ENCODE measurements at places on chromosomes 12 and 14.

DNA sequence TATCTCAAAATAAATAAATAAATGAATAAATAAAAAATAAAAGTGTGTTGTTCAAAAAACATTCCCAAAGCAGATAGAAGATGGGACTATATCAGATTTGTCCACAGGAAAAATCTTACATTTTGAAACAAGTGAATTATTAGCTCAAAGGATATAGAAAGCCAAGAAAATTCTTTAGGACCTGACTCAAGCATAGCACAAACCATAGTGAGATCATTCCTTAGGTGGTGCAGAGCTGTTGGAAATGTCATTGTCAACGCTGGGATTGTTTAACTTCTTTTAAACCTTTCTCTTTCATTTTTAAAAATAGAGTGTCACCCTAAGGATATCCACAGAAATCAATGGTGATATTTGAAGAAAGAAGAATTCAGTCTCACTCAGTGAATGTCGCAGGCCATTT lies 43.5 kb downstream of the DRAM1 start:
- DNase-seq: no peak

DNA sequence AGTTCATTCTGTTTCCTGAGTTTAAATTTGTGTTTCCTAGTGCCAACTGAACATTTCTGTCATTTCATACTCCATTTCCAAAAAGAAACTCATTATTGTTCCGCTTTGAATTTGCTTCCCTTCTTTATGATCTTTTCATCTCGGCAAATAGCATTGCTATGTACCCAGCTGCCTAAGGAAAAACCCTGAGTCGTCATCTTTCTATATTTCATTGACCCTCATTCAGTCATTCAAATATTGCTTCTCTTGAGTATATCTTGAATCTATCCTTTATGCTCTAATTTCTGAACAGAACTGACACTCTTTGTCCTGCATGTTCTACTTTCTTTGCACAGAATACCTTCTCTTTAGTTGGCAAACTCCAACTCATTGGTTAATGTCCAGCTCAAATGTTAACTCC lies 35.9 kb downstream of the ADIPOR2 start:
- DNase-seq: no peak

DNA sequence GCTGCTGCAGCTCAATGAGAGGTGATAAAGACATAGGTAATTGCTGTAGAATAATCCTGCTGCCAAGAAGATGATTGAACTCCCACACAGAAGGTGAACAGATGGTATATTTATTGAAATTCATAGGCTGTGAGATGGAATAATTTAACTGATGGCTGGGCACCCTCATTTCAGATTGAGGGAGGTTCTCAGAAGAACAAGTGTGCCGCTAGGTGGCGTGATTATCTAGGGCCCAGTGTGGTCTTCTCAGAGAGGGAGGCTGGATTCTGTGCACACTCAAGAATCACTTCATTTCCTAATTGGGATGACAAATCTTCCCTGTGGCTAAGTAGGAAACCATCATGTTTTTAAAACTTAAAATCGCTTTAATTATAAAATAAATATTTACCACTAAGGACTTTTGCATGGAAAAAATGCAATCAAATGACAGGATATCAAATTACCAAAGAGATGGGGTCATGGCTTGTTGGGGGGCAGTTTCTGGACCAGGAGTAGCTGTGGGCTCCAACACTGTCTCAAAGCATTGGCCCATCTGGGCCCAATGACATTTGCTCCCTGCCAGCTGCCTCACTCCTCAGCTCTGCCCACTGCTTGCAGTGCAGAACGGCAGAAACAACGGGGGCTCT lies 132.3 kb downstream of the SNAPC1 start:
- DNase-seq: peak; percentile 15

- no peak for DNase-seq
Observed at GRCh38 chr14:37584211-37585100, 10.6 kb downstream of the FOXA1 start.

- DNase-seq: no peak
Observed at GRCh38 chr12:15216036-15216889, 5.0 kb downstream of the RERG start.

DNA sequence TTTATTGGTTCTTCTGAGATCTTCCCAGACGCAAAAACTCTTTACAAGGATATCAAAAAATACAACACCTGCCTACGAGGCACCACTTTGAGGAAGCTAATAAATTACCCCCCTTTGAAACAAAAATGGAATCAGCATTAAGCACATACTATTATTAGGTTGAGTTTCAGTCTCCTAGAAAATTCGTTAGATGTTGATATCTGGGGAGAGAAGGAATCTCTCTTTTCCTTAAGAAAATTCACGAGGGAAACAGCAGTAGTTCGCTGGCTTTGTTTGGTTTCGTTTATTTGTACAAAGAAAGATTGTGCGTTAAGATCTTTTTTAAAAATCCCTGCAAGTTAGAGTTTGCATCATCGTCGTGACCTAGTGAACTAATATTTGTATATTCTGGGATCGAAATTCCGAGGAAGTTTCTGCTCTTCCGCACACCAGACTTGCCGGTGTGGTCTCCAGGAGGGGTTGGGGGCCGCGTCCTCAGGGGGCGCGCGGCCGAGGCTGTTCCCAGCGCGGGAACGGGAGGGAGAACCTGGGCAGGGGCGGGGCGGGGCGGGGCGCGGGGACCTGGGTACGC lies 12.1 kb downstream of the NKX2-1 start:
- DNase-seq: no peak

- DNase-seq: no peak
Observed at GRCh38 chr12:62396750-62397149, 69.9 kb upstream of the MON2 start.

Measured in stimulated activated CD8-positive, alpha-beta memory T cell treated with anti-CD3 and anti-CD28 coated beads, Interleukin-15, amount 100 ng/mL, for 4 hours (primary cell).